CD8-positive, alpha-beta T cell (primary cell): ENCODE measurements at places on chromosomes 2 and 18.

- DNase-seq: no peak
Observed at GRCh38 chr2:100193291-100193710, 50.9 kb upstream of the AFF3 start.

- DNase-seq: no peak
Observed at GRCh38 chr2:199356412-199356811, 101.3 kb downstream of the SATB2 start.

- DNase-seq: no peak
Observed at GRCh38 chr2:176473177-176473576, 203.9 kb downstream of the MTX2 start.

DNA sequence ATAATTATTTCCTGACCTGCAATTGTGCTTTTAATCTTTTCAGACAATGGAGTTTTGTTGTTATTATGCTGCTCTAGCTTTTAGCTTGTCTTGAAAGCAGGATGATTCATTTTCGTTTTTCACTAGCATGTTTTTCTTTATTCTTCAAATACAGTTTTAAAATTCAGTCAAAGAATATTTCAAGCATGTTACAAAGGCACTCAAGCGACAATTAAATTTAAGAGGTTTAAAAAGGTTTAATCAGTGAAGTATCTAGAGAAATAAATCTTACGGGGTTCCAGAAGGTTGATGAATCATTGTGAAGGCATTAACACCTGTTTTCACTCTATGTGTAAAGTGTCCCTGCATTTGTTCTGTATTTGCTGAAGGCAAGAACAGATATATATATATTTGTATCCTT lies 390.7 kb upstream of the TMEFF2 start:
- no peak for DNase-seq

- no peak for DNase-seq
Observed at GRCh38 chr18:2570772-2571199, 519 bp downstream of the METTL4 start.

DNA sequence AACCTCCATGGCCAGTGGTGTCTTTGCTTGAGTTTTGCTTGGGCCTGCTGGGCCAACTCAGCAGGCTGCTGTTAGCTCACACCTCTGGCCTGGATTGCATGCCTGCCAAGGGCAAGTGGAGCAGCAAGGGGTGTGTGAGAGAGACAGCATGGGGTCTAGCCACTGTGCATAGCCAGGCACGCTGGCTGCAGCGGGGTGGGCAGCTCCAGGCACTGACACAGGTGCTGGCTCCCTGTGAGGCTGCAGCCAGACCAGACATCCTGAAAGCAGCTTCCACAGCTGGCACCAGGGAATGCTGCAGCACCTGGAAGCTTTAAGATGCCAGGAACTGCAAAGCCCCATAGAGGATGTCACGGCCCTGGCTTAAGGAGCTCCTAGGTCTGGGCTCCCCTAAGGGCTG lies 376.4 kb upstream of the VWC2L start:
- no peak for DNase-seq

DNA sequence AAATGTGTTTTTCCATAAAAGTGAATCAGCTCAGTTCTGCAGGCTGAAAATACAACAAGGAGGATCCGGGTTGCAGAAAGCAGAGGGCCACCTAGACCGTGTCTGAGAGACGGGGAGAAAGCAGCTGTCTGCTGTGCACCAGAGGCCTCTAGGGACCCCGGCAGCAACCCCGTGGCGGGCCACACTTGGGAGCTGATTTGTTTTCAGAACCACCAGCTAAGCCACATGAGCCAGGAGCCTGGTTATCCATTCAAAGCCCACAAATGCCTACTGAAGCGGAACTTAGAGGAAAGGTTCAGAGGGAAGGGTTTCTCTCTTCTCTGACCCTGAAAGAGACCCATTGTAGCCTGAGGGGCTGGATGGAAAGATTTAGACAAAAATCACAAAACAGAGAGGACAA lies 28.4 kb upstream of the ID2 start:
- no peak for DNase-seq

DNA sequence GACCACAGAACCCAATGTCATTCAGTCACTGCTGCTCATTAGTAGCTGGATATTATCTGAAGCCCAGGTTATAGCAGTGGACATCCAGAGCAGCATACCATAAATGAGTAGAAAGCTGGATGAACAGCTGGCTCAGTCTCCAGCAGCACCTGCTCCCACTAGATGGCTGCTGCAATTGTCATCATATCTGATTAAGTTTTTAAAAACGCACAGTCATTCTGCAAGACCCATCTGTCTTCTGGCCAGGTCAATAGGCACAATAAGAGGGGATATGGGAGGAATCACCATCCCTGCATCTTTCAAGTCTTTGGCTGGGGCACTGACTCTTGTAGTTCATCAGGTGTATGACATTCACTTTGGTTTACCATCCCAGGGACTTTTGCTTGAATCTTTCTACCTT lies 55.1 kb upstream of the XDH start:
- DNase-seq: no peak

DNA sequence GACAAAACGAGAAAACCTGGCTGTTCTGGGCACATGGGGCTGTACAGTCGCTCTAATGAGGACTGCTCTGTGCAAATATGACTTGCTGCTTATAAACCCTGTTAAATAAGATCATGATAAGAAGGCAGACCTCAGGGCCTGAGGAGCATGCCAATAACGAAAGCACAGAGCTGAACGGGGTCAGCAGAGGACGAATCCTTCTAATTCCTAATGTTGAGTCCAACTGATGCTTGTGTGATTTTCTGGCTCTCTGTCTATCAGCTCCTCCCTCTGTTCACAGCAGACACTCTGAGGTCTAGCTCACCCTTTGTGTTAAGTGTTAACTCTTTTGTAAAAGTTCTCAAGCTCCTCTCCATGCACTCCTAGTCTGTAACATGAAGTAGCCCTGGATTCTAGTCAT lies 167.2 kb upstream of the REV1 start:
- no peak for DNase-seq

DNA sequence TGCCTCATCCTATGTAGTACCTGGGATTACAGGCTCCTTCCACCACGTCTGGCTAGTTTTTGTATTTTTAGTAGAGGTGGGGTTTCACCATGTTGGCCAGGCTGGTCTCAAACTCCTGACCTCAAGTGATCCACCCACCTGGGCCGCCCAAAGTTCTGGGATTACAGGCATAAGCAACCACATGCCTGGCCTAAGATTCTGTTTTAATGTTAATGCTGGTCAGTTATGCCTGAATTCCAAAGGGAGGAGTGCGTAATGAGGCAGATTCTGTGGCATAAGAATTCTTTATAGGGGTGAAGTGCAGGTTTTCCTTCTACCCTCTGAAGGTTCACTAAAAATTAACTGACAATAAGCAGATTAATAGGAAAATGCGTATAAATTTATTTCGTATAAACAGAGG lies 1343.8 kb upstream of the LRRTM1 start:
- DNase-seq: no peak

GRCh38 chr2:69010437-69011194 lies 2.4 kb upstream of the ANTXR1 start:
- no peak for DNase-seq

GRCh38 chr2:149346272-149346671 lies 15.9 kb downstream of the LYPD6 start:
- no peak for DNase-seq

GRCh38 chr2:223894968-223895367 lies 50.2 kb downstream of the WDFY1 start:
- no peak for DNase-seq

GRCh38 chr2:66704786-66705185 lies 269.9 kb downstream of the MEIS1 start:
- DNase-seq: no peak

GRCh38 chr18:65227970-65228369 lies 522.8 kb upstream of the CDH7 start:
- no peak for DNase-seq

- peak; percentile 32 for DNase-seq
Observed at GRCh38 chr2:110104025-110104771, 11.4 kb downstream of the MALL start.

- no peak for DNase-seq
Observed at GRCh38 chr2:121297217-121297830, 12.3 kb upstream of the TFCP2L1 start.

- DNase-seq: no peak
Observed at GRCh38 chr18:23618862-23619387, 32.6 kb upstream of the NPC1 start.

DNA sequence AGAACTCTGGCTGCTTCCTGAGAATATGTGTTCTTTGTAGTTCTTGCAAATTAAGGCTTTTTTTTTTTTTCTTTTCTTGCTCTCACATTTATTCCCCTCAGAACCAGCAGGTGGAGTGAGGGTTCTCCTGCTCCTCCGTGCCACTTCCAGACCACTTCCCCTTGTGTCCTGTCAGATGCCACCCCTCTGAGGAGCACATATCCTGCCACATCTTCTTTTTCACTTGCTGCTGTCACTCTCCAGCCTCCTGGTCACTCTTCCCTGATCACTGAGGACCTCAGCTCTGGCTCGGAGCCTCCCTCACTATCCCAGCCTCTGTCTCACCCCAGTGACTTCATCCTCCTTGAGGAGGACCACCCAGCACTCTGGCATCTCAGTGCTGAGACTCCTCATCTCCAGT lies 100.5 kb downstream of the TACR1 start:
- DNase-seq: no peak

- no peak for DNase-seq
Observed at GRCh38 chr2:86695053-86695691, 24.9 kb upstream of the RMND5A start.

- DNase-seq: no peak
Observed at GRCh38 chr2:84972207-84972783, 1.3 kb downstream of the KCMF1 start.

GRCh38 chr2:235492850-235493344 lies 946 bp upstream of the AGAP1 start:
- no peak for DNase-seq

DNA sequence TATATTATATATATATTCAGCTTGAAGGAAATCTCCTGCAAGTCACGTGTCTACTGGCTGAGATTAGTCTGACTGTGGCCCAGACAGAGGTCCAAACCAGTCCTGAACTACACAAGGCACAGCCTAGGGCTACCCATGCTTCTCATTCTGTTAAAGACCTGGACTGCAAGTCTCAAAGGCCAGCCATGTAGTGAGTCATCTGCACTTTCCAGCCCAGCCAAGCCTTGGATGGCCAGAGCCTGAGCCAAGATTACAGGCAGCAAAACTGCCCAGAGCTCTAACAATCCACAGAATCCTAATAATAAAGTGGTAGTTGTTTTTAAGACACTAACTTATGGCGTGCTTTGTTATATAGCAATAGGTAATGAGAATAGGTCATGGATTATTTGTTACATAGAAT lies 259.6 kb downstream of the SS18 start:
- no peak for DNase-seq

GRCh38 chr2:11683966-11684365 lies 14.0 kb upstream of the NTSR2 start:
- no peak for DNase-seq
